ENCODE measurements at places on chromosomes 1 and 21. TPM values are rescaled to one million over a fixed set of nuclear protein-coding genes. Genes with fewer than 3 reads are reported as not detected.
A peak's percentile ranks its signal among the peaks of the same experiment; 100 is the strongest.

ICOSLG gene
- 14.8 TPM for total RNA-seq

DNA sequence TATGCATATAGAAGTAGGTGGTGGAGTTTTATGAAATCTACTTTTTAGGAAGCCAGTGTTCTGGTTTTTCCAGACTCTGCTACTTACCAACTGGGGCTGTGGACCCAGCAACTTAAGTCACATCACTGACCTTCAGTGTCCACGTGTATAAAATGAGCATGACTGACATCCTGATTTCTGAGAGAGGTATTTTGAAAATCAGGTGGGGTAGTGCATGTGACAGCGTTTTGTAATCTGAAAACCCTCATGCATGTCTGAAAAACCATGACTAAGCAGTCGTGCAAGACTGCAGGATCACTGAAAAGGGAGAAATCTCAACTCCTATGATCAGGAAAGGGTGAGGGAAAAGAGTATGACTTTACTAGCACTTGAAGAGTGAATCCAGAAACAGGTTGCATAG is 26.1 kb downstream of the CR1L start:
- peaks cover 77% of the 10 kb centered on the region for H3K27me3 ChIP-seq
- no peak overlapping the region for H3K27ac ChIP-seq
- H3K36me3 ChIP-seq: no peaks in the 10 kb centered on the region
- no peaks in the 10 kb centered on the region for H3K4me1 ChIP-seq

- no peaks in the 10 kb centered on the region for H3K27me3 ChIP-seq
- DNase-seq: peak; percentile 10
- peaks cover 23% of the 10 kb centered on the region for H3K4me1 ChIP-seq
These were observed 123.6 kb downstream of the PEX14 start for GRCh38 chr1:10598389-10598702.

DNA sequence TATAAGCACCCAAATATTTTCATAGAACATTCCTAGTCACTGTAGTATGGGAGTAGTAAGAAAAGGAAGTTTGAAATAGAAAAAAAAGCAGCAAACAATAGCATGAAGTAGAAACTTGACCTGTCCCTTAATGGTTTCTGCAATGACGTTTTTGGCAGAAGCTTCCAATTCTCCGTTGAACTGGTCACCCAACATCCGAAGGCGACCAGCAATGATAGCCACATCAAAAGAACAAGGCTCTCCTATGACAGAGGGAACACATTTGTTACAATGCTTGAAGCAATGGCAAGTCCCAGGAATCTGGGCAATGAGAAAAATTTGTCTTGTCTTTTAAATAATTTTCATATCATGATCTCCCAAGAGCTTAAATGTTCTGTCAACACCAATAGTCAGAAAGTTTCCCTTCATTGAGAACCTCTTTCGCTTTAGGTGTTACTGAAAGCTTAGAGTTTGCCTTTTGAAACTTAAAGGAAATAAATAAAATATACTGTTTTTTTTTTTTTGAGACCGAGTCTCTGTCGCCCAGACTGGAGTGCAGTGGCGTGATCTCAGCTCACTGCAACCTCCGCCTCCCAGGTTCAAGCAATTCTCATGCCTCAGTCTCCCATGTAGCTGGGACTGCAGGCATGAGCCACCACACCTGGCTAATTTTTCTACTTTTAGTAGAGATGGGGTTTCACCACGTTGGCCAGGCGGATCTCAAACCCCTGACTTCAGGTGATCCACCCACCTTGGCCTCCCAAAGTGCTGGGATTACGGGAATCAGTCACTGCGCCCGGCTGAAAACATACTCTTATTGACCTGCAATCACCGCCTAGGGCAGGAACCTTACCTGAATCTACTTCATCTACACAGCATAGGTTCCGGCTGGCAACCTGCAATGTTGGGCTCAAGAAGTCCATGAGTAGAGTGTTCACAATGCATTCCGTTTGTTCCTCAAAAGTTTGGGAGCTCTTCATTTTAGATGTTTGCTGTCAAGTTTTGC is 672 bp downstream of the BCL2L15 start:
- no peaks in the 10 kb centered on the region for H3K36me3 ChIP-seq
- no peaks in the 10 kb centered on the region for H3K4me1 ChIP-seq
- no peak overlapping the region for H3K27ac ChIP-seq
- no peaks in the 10 kb centered on the region for H3K27me3 ChIP-seq
- no peak overlapping the region for H3K4me3 ChIP-seq
- DNase-seq: no peak

- DNase-seq: no peak
- peaks cover 61% of the 10 kb centered on the region for H3K27me3 ChIP-seq
- no peak overlapping the region for H3K4me3 ChIP-seq
- H3K27ac ChIP-seq: no peak overlapping the region
- H3K36me3 ChIP-seq: no peaks in the 10 kb centered on the region
These were observed 323.0 kb downstream of the CAMTA1 start for GRCh38 chr1:7108251-7108650.

- H3K27me3 ChIP-seq: no peaks in the 10 kb centered on the region
- no peak for DNase-seq
- no peak overlapping the region for H3K27ac ChIP-seq
- H3K36me3 ChIP-seq: no peaks in the 10 kb centered on the region
- no peaks in the 10 kb centered on the region for H3K4me1 ChIP-seq
- no peak overlapping the region for H3K4me3 ChIP-seq
These were observed 2.4 kb upstream of the PTAFR start for GRCh38 chr1:28178690-28179485.

DNA sequence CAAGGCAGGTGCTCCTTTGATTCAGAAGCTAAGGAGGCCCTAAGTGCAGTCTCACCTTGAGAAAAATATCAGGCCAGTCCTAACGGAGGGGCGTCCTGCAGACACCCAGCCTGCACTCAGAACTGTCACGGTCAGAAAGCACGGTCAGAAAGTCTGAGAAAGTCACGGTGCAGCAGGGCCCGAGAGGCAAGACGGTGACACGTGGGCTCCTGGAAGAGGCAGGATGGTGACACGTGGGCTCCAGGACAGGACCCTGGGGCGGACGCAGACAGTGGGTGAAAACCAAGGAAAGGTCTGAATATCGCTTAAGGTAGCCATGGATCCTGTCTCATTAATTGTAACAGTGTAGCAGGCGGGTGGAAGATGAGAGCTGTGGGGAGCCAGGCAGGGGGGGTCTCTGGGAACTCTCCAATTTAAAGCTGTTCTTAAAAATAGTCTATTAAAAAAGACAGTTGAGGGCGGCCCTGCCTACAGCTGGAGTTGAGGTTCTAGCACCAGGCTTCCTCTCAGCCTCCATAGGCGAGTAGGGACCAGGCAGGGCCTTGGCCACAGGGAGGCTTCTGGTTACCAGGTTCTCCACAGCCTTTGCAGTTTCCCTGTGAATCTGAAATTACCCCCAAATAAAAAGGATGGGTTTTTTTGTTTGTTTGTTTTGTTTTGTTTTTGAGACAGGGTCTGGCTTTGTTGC is 65.2 kb downstream of the FAAP20 start:
- H3K4me3 ChIP-seq: no peak overlapping the region
- no peak overlapping the region for H3K27ac ChIP-seq
- no peak for DNase-seq
- H3K36me3 ChIP-seq: no peaks in the 10 kb centered on the region

- H3K4me1 ChIP-seq: peaks cover 8% of the 10 kb centered on the region
- H3K27ac ChIP-seq: no peak overlapping the region
- H3K36me3 ChIP-seq: no peaks in the 10 kb centered on the region
- H3K27me3 ChIP-seq: no peaks in the 10 kb centered on the region
These were observed 6.3 kb upstream of the SELENON start for GRCh38 chr1:25793585-25794170.

DNA sequence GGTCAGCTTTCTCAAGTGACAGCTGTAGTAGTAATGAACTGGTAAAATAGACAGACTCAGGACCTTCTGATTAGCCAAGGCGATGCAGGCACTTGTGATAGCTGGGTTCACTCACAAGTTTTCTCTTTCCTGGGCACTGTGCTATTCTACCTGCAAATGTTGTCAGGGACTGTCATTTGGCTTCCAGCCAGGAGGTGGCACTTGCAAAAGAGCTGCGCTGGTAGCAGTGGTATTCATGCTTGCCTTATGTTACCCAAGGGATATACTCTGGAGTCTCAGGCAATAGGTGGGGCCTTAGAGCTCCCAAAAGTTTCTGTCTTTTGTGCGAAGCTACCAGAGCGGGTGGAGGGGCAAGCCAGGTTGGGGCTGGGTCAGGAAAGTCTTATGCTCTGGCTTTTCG is 23.5 kb downstream of the IFI44 start:
- H3K27ac ChIP-seq: no peak overlapping the region
- H3K4me3 ChIP-seq: no peak overlapping the region
- DNase-seq: no peak
- no peaks in the 10 kb centered on the region for H3K27me3 ChIP-seq

- H3K36me3 ChIP-seq: no peaks in the 10 kb centered on the region
- no peaks in the 10 kb centered on the region for H3K4me1 ChIP-seq
- H3K27ac ChIP-seq: no peak overlapping the region
- peaks cover 63% of the 10 kb centered on the region for H3K27me3 ChIP-seq
- no peak for DNase-seq
These were observed 32.2 kb upstream of the CD1D start for GRCh38 chr1:158148468-158148867.

DNA sequence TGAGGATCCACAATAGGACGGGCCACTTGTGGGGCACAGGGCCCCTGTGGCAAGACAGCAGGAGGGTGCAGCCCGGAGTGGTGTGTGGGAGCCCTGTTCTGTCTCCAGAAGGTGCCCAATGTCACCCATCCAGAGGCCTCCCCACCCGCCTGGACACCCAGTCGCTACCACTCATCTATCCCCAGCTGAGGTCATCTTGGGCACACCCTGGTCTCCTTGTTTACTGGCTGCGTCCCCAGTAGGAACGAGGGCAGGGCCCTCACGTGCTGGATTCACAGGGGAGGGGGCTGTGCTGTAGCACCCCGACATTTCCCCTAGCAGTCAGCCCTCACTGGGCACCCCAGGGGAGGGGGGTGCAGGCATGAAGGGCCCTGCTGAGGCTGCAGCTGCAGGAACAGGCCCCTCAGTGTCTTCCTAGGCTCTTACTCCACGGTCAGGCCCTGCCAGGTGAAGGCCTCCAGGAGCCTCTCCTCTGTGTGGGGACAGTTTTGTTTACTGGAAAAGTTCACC is 2.3 kb upstream of the TNNT2 start:
- peaks cover 12% of the 10 kb centered on the region for H3K27me3 ChIP-seq
- H3K27ac ChIP-seq: no peak overlapping the region
- H3K4me1 ChIP-seq: peaks cover 22% of the 10 kb centered on the region
- DNase-seq: no peak
- H3K4me3 ChIP-seq: no peak overlapping the region

GRCh38 chr1:94072840-94073522 is 48.0 kb downstream of the ABCA4 start:
- no peaks in the 10 kb centered on the region for H3K27me3 ChIP-seq
- no peak overlapping the region for H3K4me3 ChIP-seq
- H3K27ac ChIP-seq: no peak overlapping the region
- H3K36me3 ChIP-seq: no peaks in the 10 kb centered on the region

GRCh38 chr1:179337288-179337687 is 28.5 kb upstream of the AXDND1 start:
- H3K4me1 ChIP-seq: no peaks in the 10 kb centered on the region
- H3K27ac ChIP-seq: no peak overlapping the region
- DNase-seq: no peak
- H3K4me3 ChIP-seq: no peak overlapping the region

DNA sequence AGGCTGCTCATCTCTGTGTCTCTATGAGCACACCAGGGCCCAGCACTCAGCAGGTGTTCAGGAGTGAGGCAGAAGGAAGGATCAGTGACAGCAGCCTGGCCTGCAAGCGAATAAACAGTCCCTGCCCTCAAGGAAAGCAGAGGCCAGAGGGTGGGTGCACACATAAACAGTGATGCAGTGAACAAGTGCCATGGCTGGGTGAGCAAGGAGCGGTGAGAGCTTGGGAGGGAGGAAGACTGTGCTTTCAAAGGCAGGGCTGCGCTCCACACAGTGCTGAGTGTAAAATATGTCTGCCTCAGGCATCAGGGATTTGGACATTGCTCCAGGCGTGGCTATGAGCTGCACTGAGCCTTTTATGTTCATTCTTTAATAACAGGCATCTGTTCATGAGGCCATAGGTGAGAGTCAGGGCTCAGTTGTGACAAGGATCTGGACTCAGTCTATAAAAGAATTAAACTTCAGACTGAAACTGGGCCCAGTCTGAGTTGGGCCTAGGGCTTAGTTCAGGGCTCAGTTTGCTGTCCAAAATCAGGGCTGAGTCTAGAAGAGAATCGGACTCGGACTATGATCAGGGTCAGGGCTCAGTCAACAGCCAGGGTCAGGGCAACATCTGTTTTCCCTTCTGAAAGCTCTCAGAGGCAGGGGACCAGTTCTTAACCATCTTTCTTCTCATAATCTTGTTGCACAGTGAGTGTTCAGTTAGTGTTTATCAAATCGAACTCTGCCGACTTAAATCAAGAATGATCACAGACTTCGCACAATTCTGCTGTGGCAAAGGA is 213.7 kb downstream of the FOXD2 start:
- peaks cover 22% of the 10 kb centered on the region for H3K4me1 ChIP-seq
- no peak overlapping the region for H3K4me3 ChIP-seq
- no peaks in the 10 kb centered on the region for H3K27me3 ChIP-seq

- peak overlapping the region; percentile 59 for H3K4me3 ChIP-seq
- no peak overlapping the region for H3K27ac ChIP-seq
- no peak for DNase-seq
- H3K4me1 ChIP-seq: peaks cover 25% of the 10 kb centered on the region
- H3K27me3 ChIP-seq: peaks cover 7% of the 10 kb centered on the region
These were observed 2.4 kb downstream of the ATP8B2 start for GRCh38 chr1:154327466-154328317.

GRCh38 chr21:34907461-34908418 is 141.4 kb downstream of the RUNX1 start:
- no peak for DNase-seq
- no peak overlapping the region for H3K4me3 ChIP-seq
- no peak overlapping the region for H3K27ac ChIP-seq
- peaks cover 21% of the 10 kb centered on the region for H3K4me1 ChIP-seq
- no peaks in the 10 kb centered on the region for H3K27me3 ChIP-seq

DMBX1 gene
- 2.4 TPM for total RNA-seq

DNA sequence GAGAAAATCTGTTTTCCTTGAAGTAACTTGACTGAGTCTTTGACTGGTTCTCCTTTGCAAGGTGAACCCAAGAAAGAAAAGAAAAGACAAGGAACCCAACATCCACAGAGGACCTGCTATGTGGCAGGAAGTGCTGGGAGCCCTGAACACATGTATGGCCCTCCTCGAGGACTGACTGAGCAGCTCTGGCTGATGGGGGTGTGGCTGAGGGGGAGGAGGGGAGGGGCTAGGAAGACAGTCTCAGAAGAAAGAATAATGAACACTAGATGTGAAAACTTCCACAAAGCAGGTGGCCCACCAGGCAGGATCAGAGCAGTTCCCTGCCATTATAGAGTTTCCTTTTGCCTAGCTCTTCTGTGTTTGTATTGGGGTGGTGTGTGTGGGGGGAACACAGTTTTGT is 26.1 kb downstream of the NENF start:
- no peak overlapping the region for H3K4me3 ChIP-seq

DNA sequence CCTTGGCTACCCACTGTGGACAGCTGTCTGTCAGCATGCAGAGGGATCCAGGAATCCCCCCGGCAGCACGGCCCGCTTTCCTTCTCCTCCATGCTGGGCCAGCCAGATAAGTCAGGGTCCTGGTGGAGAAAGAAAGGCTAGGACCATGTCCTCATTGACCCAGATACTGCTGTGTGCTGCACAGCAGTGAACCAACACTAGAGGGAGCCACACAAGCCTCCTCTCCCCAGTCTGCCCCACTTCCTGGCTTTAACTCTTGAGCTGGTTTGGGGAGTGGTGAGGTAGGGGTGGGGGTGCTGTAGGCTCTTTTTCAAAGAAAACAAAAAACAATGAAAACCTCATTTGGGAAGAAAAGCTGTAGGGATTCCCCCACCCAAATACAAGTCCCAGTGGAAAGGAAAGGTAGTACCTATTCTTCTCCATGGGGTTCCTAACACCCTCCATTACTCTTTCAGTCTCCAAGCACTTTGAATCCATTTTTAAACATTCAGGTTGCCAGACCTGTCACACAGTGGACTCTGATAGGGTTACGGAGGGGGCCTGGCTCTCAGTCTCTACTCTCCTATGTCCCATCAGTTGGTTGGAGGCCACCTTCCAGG is 84.9 kb upstream of the CD1D start:
- no peaks in the 10 kb centered on the region for H3K4me1 ChIP-seq
- peak; percentile 38 for DNase-seq
- no peaks in the 10 kb centered on the region for H3K27me3 ChIP-seq
- H3K4me3 ChIP-seq: no peak overlapping the region

Data from PC-3 (cell line).